ENCODE measurements at places on chromosomes 11 and 22.

DNA sequence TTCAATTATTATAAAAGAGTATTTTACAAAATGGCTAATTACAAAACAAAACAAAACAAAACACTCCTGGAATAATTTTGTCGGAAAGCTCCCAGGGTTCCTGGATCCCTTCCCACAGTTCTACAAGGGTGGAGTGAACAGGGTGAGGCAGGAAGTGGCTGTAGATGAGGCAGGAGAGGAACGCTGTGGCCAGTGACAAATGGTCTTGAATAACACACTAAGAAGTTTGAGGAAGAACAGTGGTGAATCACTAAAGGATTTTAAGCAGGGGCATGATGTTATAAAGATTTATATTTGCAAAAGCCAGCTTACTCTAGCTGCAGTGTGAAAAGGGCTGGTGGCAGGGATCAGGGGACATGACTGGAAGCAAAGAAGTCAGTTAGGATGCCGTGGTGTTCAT lies 33.8 kb upstream of the APOA1 start:
- peak; percentile 91 for DNase-seq

GRCh38 chr11:28690746-28691145 lies 582.6 kb downstream of the METTL15 start:
- DNase-seq = peak; percentile 55

GRCh38 chr22:50408311-50408710 lies 65.2 kb downstream of the PPP6R2 start:
- no peak for DNase-seq

GRCh38 chr22:50086526-50086925 lies 1.3 kb upstream of the MLC1 start:
- DNase-seq = peak; percentile 8

GRCh38 chr11:84476581-84476980 lies 1150.6 kb downstream of the DLG2 start:
- peak; percentile 18 for DNase-seq

- DNase-seq = no peak
Measured at GRCh38 chr22:49678137-49678841, 149.4 kb downstream of the BRD1 start.

DNA sequence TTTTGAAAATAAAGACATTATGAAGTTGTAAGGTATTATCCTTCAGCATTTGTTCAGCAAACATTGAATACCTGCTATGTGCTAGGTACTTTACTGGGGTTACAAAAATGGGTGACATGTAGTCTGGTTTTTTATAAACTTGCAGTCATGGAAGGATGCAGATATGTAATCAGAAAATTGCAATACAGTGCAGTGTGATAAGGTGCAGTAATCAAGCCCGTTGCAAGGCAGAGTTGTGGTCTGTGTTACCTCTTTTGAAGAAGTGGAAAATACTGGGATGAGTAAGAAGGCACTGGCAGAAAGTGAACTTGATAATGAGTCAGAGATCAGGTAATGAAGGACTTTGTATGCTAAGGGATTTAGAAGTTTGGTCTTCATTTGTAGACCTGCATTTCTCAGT lies 8.1 kb downstream of the FBXO7 start:
- no peak for DNase-seq

- peak; percentile 100 for DNase-seq
Measured at GRCh38 chr11:27933992-27934829, 173.7 kb downstream of the KIF18A start.

- no peak for DNase-seq
Measured at GRCh38 chr22:32106930-32107329, 52.2 kb downstream of the C22orf42 start.

DNA sequence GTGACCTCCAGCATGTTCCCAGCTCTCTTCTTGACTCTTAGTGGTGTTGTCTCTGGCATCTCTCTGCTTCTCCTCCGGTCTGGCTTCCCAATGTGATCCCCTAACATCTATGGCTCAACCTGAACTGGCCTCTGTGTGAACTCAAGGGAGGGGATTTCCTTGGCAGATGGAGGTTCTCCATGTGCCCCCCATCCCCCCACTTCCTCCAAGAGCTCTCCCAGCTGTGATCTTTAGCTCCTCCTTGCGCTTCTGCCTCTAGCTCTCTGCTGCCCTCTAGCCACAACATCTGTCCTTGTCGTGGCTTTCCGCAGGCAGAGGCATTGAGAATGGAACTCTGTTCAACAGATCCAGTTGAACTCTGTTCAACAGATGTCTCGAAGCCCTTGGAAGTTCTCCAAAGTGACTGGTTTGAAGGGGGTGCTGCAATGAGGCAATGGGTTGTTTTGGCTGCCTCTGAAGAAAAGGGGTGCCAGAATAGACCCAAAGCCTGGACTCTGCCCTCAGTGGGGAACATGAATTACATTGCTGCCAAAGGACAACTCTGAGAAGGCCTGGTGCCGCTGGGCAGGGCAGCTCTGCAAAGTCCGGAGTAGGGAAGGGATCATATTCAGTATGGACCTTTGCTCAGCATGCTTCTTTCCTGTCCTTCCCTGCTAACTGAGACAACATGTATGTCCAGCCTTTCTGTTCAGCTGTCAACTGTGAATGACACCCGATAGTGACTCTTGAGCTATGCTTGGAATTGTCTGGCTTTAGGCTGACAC lies 61.9 kb downstream of the ADM start:
- DNase-seq = peak; percentile 92

DNA sequence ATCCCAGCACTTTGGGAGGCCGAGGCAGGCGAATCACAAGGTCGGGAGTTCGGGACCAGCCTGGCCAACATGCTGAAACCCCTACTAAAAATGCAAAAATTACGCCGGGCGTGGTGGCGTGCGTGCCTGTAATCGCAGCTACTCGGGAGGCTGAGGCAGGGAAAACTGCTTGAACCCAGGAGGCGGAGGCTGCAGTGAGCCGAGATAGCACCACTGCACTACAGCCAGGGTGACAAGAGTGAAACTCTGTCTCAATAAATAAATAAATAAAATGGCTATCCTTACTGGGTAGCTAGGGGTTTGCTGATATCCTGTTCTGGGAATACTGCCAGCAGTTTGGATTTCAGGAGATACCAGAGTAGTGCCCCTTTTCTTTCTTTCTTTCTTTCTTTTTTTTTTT lies 2.4 kb upstream of the RBM14 start:
- DNase-seq = no peak

DNA sequence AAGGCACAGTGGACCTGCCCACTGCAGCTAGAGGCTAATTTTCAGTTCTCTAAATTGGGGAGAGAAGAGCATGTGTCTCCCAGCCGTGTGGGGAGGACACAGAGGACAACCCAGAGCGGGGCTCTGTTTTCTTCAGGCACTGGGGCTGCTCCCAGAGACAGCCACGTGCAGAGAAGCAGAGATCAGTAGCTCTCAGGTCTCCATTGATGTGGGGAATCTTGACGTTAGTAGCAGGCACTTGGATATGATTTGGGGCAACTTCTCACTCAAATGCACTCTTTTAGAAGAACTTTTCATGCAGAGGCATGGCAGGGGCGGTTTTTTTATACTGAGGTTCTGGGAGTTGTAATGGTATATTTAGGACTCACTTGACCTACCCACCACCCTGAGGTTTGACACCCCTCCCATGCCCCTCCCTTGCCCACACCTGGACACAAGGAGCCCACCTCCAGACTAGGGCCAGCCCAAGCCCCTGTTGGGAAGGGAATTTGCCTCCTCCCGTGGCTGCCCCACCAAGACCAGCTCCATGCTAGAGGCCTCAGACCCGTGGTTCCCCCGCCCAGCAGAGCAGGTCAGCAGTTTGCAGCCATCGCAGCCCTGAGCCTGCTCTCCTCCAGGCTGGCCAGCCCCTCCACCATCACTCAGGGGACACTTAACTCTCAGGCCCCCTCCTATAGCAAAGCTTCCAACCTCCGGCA lies 94.2 kb upstream of the RTL6 start:
- no peak for DNase-seq

DNA sequence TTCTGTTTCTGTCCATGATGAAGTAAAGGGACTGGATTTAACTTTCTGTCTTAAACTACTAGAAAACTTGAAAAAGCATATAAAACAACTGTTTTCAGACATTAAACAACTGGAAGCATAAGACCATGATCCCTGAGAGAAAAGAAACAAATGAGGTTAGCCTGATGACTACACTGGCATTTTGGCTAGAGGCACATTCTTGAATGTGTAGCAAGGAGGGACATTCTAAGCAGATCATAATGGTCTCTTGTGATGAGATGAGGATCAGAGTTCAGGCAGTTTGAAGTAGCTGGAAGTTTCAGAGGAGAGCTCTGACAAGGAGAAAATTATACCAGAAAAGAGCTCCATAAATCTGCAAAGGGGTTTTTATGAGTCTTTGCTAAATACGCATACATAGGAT lies 75.4 kb downstream of the AASDHPPT start:
- DNase-seq = peak; percentile 6

GRCh38 chr11:94030059-94030458 lies 8.9 kb downstream of the HEPHL1 start:
- DNase-seq = no peak

DNA sequence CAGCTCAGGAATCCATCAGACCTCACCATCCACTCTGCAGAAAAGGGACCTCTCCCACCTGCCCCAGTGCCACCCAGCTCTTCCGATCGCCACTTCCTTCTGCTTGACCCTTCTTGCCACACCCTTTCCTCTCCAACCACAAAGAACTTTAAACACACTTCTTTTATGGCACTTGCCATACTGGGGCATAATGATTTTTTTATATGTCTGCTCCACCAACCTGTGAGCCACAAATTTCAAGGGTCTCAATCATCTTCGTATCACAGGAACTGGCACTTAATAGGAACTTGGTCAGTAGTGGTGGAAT lies 11.7 kb upstream of the MYH9 start:
- no peak for DNase-seq

- no peak for DNase-seq
Measured at GRCh38 chr22:30198921-30199320, 47.6 kb downstream of the LIF start.

GRCh38 chr11:45543808-45544422 lies 121.5 kb downstream of the CHST1 start:
- DNase-seq = peak; percentile 18

DNA sequence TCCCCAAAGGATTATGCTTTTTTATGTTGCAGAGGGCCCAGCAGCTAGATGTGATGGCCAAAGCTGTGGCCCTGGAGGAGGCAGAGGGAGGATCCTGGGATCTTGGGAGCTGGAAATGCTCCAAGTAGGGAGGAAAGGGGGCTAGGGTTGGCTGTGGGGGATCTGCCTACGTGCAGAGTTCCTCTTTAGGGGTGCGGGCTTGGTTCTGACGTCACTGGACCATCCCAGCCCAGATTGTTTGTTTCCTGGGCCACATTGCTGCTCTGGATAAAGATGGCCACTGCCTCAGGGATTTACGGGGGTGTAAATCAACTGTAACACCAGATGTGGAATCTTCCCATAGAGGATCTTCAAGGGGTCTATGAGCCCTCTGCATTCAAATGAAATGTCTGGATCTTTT lies 110.3 kb upstream of the SYT13 start:
- DNase-seq = no peak

- DNase-seq = peak; percentile 83
Measured at GRCh38 chr11:118572061-118572980, at the start of gene ARCN1. TSS of gene ARCN1 (plus strand) at chr11:118572409. CDS start at chr11:118572548, 139 bp downstream.

GRCh38 chr11:116413301-116414242 lies 359.2 kb downstream of the BUD13 start:
- DNase-seq = no peak

DNA sequence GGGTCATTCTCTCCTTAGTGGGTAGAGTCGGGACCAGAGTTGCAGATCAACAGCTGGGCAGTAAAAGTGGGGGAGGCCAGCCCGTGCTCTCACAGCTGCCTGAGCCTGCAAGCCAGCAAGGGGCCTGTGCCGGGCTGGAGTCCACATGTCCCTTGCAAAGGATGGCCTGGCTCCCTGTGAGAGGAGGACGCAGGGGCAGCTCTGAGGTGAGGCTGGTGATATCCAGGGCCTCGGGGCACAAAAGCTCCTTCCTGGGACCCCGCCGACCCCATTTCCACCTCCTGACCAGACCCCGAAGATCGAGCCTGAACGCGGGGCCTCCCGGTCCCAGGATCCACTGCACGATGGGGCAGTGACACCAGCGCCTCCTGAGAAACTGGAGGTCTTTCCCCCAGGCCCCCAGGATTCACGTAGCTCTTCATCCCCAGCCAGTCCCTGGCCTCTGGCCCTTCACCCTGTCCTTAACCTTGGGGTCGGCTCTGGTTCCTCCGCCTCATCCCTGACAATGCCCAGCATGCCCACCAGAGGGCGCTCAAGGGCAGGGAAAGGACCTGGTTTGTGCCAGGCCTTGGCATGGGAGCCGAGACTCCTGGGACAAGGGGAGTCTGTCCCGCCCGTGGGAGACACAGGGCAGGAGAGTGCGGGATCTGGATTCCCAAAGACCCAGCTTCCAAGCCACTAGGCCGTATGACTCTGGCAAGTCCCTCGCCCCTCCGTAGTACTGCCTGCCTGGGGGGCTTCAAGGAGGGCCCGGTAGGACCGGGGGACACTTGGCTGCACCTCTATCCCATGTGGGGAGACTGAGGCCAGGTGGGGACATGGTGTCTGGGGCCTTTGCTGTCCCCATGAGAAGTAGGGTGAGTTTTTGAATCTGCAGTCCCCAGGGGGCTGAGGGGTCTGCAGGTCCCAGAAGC lies 17.8 kb upstream of the WNT7B start:
- DNase-seq = peak; percentile 59

- DNase-seq = no peak
Measured at GRCh38 chr22:38859581-38860282, 12.3 kb downstream of the CBX6 start.

DNA sequence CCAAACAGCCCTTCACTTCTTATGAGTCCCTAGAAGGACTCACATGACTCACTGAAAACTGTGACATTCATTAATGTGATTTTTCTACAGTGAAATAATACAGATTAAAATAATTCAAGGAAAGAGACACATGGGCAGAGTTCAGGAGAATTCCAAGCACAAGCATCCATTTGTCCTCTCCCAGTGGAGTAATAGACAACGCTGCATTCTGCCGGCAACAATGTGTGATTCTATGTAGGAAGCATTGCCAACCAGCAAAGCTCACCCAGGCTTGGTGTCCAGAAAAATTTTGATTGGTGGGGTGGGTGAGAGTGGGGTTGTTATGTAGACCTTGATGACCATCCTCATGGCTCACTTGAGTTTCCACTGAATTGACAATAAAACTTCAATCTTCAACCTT lies 123.9 kb downstream of the VPREB1 start:
- no peak for DNase-seq

DNA sequence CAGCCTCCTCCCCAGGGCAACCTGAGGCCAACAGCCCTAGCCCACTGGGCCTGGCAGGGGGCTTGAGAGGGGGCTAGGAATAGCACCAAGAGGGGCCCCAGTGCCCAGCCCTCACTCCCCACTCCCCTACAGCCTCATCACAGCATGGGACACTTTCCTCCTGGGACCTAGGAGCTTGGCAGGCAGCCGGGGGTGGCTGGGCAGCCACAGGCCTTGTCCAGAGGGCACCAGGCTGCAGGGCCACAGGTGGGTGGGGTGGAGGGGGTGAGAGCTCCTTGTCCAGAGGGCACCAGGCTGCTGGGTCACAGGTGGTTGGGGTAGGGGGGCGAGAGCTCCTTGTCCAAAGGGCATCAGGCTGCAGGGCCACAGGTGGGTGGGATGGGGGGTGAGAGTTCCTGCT lies 61.8 kb downstream of the WNT7B start:
- DNase-seq = no peak

- no peak for DNase-seq
Measured at GRCh38 chr11:86606270-86606835, 66.1 kb downstream of the ME3 start.

Measured in fibroblast of skin of right quadriceps (primary cell).